ENCODE measurements at places on chromosomes 4 and X.

- DNase-seq, result no peak
Observed at GRCh38 chr4:100041646-100042045, 91.6 kb upstream of the H2AZ1 start.

GRCh38 chr4:180809439-180809838 is 1433.8 kb upstream of the TENM3 start:
- no peak for DNase-seq

- no peak for DNase-seq
Observed at GRCh38 chrX:48784726-48785125, 1.7 kb upstream of the GATA1 start.

- no peak for DNase-seq
Observed at GRCh38 chr4:44554768-44555167, 96.7 kb downstream of the YIPF7 start.

GRCh38 chrX:53445977-53446376 is 11.8 kb upstream of the HSD17B10 start:
- DNase-seq, result peak; percentile 0

DNA sequence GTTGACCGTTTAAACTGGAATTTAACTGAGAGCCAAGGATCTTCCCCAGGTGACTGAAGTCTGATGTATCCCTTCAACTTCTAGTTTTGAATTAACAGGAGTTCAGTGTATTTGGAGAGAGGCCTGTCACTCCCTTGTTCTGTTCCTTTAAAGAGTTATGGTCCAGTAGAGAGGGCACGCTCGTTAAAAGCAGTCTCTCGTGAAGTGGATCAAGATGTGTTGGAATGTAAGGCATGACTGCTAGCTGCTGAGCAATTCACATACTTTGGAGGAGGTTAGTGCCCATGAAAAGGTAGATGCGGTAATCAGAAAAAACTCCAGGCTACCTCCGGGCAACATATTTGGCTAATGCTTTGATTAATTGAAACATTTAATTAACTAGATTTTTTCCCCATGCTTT is 65.7 kb downstream of the SHROOM2 start:
- no peak for DNase-seq

GRCh38 chr4:101141230-101141629 is 206.1 kb downstream of the PPP3CA start:
- DNase-seq, result no peak

- no peak for DNase-seq
Observed at GRCh38 chr4:120694973-120695372, 227.6 kb downstream of the PRDM5 start.

DNA sequence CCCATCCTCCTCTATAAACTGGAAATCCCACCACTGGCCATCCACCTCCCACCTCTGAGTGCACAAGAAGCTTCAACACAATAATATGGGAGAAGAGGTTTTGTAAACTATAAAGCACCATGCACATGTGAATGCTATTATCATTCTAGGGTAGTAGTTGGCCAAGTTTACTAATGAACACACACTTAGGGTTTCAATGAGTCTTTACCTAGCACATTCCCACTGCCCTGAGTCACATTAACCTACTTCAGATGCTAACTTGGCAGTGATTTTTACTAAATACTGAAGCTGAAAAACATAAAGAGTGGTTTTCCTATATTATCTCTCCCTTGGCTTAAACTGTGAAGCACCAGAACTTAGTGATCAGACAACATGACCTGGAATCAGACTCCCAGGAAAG is 93.9 kb downstream of the SH3KBP1 start:
- no peak for DNase-seq

Measured in amniotic stem cell (primary cell).